Tibial artery (tissue), 4 donors: ENCODE measurements at places on chromosomes 2 and 18.

DNA sequence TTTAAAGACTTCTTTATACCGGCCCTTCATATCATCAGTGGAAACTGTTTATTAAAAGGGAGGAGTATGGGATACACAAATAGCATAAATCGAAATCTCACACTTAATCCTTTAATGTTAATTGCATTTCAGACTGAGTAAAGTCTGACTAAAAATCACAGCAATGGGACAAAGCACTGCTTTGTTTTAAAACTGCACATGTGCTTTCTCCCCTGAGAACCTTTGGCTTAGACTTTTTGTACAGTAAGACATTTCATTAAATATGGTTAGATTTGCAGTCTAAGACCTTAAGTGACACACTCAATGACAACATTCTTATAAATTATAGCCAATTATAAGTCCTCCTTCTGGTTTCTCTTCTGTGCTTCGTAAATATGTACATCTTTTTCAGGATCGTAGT lies 12.5 kb downstream of the METTL21A start:
- no peak for DNase-seq

DNA sequence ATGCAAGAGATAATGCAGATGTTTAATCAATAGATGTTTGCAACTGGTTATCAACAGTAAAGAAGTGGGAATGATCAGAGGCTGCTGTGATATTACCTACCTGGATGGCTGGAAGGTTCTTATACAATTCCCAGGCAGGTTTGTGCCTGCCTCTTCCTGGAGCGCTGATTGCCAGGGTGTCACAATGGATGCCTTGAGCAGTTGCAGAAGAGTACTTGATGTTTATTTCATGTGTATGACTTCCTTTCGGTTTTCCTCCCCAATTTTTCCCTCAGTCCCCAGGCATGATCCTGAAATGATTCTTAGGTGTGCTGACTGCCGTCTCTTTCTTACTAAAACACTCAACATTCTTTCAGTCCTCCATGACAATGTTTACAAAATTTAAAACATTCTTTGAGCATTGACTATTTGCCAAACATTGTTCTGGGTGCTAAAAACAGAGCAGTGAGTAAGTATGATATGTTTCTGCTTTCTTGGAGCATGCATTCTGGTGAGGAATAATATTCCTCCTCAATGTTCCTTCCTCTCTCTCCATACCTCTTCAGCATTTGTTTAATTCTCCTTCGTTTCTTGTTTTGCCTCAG lies 416.6 kb upstream of the TRIB2 start:
- no peak for DNase-seq

DNA sequence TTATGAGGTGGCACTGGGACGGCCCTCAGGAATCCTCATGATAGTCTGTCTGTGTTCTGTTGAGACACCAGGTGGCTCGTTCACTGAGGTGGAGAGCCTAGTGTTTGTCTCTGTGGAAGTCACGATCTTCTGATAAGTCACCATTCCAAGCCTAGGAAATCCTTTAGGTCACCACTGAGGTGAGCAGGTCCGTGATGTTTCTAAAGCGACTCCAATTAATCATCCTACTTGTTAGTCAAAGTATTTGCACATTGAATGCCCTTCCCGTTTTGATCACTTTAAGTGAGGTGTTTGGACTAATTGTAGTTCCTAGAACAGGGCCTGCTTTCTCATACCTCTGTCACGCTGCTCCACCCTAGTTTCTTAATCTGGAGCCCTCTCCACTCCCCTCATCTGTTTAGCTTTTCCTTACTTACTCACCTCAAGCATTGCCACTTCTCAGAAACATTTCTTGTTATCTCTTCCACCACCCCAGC lies 28.0 kb upstream of the DSG3 start:
- DNase-seq = no peak

DNA sequence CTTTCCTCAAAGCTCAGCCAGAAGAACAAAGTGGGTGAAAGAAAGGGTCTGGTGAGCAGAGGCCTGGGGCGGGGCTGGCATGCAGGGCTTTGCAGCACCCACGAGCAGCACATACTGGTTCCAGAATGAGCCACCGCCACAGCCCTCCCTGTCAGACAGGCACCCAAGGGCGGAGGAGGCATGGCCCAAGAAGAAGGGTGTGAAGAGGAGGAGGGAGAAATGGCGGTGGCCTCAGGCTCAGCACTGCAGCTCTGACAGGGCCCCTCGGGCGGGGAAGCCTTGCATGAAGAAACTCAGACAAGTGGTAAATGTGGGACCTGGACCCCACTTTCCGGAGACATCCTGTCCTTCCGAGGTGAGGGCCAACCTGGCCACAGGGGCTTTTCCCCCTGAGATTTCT lies 15.7 kb downstream of the FAM228A start:
- DNase-seq = no peak

GRCh38 chr18:73895701-73896100 lies 251.9 kb downstream of the FBXO15 start:
- DNase-seq = no peak
